ENCODE measurements at places on chromosomes 1 and 21. TPM values are rescaled to one million over a fixed set of nuclear protein-coding genes. Genes with fewer than 3 reads are reported as not detected.

DNA sequence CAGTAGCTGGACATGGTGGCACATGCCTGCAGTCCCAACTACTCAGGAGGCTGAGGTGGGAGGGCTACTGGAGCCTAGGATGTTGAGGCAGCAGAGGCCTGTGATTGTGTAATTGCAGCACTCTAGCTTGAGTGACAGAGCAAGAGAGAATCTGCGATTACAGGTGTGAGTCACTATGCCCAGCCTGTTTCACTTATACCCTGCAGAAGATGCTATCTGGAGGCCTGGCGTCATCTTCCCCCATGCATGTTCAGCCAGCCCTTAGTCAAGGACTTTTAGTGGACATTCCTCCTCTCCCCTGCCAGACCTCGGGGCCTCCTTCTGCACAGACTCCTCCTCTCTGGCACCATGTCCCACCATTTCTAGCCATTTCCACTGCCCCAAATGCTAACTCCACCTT, 36.3 kb upstream of the RCC2 start:
- no peaks in the 10 kb centered on the region for H3K27me3 ChIP-seq
- DNase-seq: no peak
- no peaks in the 10 kb centered on the region for H3K36me3 ChIP-seq
- H3K27ac ChIP-seq: no peak overlapping the region
- no peak overlapping the region for H3K4me3 ChIP-seq

DNA sequence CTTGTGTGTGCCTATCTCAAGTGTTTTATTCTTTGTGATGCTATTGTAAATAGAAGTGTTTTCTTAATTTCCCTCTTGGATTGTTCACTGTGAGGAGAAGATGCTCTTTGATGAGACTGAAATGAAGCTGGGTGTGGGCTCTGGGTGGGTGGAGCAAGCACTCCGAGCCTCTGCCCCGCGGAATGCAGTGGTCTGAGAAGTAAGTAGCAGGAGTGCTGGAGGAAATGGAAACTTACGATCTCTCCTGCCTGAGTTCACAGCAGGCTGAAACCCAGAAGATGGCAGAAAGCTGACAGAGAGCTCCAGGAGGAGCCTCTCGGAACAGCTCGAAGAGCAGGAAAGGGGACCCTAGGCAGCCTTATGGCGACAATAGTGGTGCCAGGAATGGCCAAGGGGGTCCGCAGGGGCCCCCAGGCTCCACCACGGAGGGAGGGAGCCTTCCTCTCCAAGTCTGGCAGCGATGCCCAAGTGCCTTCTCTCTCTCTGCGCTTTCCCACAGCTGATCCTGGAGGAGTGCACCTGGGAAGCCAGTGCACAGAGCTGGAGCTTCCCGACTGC, 126.8 kb upstream of the COL6A1 start:
- H3K27ac ChIP-seq: no peak overlapping the region
- H3K36me3 ChIP-seq: no peaks in the 10 kb centered on the region
- no peaks in the 10 kb centered on the region for H3K27me3 ChIP-seq
- H3K4me3 ChIP-seq: no peak overlapping the region
- no peaks in the 10 kb centered on the region for H3K4me1 ChIP-seq

DNA sequence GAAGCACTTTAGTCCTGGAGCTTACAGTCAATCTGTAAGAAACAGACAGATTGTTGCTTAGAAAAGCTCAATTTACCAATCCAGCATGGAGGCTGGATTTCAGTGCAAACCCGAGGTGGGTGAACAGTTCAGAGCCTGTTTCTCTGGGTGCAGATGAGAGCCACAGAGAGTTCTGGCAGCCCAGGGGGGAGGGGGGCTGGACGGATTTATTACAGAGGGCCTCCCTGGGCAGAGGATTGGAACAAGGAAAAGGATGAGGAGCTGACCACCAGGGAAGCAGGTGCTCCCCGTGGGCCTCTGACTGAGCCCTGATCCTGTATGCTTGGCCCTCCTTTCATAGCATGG, 38.0 kb upstream of the EPS8L3 start:
- peaks cover 41% of the 10 kb centered on the region for H3K4me1 ChIP-seq
- no peaks in the 10 kb centered on the region for H3K27me3 ChIP-seq
- H3K4me3 ChIP-seq: no peak overlapping the region
- H3K36me3 ChIP-seq: no peaks in the 10 kb centered on the region

DNA sequence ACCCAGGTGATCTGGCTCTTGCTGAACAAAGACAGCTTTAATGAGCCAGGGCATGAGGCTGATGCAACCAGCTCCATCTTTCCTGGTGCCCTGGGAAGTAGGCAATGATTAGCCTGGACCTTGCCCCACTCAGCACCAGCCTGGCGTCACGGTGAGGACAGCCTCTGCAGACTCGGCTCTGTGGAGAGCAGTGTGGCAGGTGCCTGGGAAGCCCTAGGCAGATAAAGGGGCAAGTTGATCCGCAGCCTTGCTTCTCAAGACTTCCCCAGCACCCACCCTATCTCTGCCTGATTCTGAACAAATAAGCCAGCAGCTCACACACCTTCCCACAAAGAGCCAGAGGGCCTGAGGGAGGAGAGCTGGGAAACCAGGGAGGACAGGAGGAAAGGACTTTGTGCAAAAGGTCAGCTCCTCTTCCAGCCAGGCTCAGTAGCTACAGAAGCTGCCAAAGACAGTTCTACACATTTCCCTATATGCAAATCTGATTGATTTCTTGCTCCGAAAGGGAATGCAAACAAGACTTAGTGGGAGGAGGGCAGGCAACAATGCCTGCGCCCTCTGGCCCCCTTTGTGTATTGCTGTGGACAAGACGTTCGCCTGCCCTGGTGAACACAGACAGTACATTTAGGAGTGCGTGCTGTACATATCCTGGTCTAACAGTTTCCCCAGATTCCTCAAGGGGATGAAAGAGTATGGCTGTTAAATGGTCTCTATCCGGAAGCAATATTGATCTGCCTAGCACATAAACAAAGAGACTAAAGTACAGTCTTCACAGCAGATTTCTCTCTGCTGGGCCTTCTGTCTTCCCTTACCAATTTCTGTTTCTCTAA, 63.8 kb downstream of the BCAR3 start:
- H3K4me3 ChIP-seq: no peak overlapping the region
- H3K36me3 ChIP-seq: no peaks in the 10 kb centered on the region
- DNase-seq: no peak
- peak overlapping the region; percentile 71 for H3K27ac ChIP-seq

DNA sequence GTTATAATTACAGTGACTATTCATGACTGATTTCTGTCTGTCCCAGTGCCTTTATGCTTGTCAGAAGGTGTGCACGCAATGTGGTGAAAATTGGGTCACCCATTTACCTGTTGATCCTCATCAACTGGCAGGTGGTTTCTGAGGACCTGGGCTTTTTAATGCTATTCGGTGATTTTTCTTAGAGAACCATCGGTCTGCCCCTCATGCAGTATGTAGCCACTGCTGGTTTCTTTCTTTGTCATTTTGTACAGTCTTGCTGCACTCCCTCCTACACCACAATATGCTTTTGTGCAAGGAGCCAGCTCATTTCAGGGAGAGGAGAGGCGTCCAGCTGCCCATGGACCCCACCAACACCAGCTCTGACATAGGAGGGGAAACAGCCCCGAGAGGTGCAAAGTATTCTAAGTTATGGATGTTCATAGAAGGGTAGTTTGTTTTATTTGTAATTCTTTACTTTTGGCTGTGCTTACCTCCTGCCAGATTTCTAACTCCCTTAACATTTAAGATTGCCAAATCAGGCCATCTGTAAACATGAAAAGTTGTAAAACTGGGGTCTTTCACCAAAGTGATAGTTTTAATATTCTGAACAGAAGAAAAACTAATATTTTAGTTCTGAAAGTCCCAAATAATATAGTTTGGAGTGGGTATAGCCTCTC, 325.3 kb downstream of the PTBP2 start:
- H3K4me3 ChIP-seq: no peak overlapping the region
- no peak overlapping the region for H3K27ac ChIP-seq
- H3K27me3 ChIP-seq: no peaks in the 10 kb centered on the region
- H3K36me3 ChIP-seq: no peaks in the 10 kb centered on the region
- no peak for DNase-seq
- no peaks in the 10 kb centered on the region for H3K4me1 ChIP-seq

The CELA2B gene
- total RNA-seq: not detected

The SHISAL2A gene
- not detected for total RNA-seq

The PRR9 gene
- total RNA-seq: not detected

The CELA3B gene
- total RNA-seq: not detected

Data from heart right ventricle (tissue), 16 donors.